ENCODE measurements at places on chromosomes 7 and 10.

DNA sequence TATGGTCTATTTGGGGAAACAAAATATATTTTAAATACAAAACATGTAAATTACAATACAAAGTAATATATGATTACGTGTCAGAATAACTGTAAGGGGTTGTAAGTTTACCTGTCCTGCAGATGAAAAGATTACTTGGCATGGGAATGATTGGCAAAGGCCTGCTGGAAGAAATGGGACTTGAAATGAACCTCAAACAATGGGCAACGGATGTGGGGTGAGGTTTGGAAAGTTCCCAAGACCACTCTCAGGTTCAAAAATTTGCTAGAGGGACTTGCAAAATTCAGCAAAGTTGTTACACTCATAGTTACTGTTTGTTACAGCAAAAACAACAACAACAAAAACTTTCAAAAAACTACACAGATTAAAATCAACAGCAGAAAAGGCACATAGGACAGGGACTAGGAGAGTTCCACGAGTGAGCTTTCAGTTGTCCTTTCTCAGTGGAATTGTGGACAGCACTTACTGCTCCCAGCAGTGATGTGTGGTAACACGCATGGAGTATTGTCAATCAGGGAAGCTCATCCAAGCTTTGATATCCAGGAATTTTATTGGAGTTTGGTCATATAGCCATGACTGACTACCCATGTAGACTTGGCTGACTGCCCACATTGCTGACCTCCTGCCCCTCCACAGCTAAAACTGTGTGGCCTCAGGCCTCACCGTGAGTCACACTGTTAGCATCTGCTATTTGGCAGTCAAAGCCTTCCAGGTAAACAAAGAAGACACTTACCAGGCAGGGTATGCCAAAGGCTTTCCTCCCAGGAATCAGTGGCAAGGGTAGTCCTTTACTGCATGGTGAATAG lies 43.8 kb downstream of the EXOC6 start:
- DNase-seq = no peak

GRCh38 chr7:27634671-27635493 lies 27.8 kb downstream of the HIBADH start:
- DNase-seq = no peak

- DNase-seq = no peak
Observed at GRCh38 chr7:31893365-31893764, 176.8 kb downstream of the PDE1C start.

- peak; percentile 50 for DNase-seq
Observed at GRCh38 chr10:100009793-100010676, at the start of gene DNMBP. TSS of gene DNMBP (minus strand) at chr10:100009947. CDS start at chr10:99972124, 37,823 bp downstream.

GRCh38 chr10:102815790-102816549 lies 21.2 kb downstream of the CYP17A1 start:
- no peak for DNase-seq

DNA sequence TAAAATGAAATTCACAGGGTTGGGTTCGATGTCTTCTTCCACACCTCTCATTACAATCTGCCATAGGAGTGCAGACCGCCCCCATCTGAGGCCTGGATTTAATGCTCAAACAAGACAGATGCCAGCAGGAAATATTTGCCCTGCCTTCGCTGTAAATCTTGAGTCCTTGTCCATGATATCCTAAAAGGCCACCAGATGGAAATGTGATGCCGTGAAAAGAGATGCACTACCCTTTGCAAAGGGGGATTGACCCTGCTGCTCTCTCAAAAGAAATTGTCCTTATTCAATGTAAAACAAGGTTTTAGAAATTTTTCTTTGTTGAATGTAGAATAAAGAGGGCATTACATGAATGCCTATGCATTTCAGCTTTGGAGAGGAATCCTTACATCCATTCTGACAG lies 37.5 kb downstream of the AGAP4 start:
- DNase-seq = no peak

- DNase-seq = no peak
Observed at GRCh38 chr10:114915294-114915693, 22.7 kb upstream of the TRUB1 start.

DNA sequence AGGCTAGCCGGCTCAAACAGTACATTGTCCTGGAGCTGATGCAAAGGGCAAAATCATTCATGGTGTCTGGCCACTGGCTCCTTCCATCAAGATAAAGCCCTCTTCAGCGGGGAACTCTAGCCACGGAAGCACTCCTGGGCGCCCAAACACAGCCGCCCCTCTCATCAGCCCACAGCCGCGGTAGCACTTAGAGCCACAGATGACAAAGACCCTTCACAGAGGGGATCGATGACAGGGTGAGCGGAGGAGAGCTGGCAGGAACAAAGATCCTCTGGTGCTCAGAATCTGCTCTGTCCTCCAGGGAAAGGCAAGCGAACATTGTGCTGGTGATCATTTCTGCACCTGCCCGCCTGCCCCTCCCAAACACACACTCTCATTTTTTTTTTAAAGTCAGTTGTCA lies 222.2 kb upstream of the NRP1 start:
- DNase-seq = no peak

DNA sequence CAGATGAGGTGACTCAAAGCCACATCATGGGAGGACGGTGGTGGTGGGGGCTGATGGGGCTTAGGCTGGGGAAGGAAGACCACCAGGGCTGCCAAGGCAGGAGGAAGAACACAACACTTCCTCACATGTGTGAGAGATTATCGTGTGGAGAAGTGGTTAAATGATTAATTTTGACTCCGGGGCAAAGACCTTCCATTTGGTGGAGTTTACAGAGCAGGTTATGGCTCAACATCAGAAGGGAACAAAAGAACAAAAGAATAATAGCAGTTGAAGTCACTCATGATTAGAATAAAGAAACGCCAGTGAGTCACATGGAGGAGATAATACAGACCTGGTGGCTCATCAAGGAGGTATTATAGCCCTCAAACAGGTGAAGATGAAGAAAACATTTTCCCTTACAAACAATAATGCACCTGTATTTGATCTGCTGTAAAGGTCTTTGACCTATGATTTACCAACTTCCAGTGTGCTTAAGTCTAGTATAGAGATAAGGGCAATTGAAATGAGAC lies 170.1 kb downstream of the PKD1L1 start:
- no peak for DNase-seq

DNA sequence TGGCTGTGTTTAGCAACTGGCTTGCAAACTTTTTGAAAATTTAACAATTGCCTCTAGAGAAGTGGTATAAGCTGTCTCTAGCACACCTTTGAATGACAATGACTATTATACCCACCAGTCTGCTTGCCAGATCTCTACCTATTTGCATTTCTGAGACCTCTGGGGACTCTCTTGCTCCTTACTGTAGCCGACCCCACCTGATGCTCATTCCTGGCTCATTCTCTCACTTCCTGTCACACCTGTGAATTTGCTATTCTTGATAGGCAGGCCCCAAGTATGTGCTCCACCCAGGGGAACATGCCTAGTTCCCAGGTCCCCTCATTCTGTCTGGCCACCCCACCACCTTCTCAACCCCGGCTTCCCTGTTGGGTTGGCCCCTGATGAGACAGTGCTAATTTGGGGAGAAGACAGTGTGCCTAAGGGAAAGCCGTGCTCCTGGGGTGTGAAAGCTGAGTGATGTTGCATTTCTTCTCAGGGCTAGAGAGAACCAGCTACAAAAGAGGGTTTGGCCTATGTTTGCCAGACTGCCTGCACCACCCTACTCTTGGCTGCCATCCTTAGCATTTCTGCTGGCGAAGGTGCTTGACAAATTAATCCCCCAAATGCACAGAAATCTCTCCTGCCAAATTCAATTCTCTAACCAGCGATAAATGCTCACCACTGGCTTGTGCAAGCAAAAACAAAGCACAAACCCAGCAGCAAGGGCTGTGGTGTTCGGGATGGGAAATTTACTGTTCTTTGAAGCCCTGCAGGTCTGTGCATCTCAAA lies 138.2 kb downstream of the RPS24 start:
- DNase-seq = no peak

DNA sequence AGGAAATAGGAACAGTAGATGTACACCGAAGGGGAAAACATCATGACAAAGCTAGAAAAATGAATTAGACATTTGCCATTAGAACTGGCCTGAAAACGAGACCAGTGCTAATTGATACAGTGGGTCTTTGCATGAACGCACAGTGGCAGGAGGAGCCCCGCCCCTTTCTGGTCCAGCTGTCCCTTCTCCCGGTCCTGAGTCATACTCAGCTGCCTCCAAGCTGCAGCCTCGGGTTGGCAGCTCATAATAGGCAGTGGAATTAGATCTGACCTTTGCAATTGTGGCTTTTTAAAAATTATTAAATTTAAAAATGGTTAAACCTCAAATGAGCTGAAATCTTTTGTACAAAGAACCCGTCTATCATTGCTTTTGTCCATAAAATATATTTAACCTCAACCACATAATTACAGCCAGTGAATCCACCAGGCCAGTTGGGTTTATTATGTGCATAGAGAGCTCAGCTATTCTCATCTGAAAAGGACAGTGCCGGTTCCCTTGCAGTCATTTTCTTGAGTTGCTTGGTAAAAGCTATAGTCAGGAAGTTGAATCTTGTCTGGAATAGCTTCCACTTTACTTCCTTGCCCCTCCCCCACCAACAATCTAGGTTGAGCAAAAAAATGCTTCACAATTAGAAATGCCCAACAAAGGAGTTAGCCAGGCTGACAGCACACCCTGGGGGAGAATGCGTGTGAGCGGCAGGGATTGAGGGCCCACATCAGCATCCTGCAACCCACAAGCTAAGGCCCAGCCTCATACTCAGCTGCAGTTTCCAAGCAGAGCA lies 147.1 kb downstream of the BUB3 start:
- DNase-seq = no peak

- DNase-seq = no peak
Observed at GRCh38 chr7:151126491-151127137, 40.3 kb downstream of the AGAP3 start.

DNA sequence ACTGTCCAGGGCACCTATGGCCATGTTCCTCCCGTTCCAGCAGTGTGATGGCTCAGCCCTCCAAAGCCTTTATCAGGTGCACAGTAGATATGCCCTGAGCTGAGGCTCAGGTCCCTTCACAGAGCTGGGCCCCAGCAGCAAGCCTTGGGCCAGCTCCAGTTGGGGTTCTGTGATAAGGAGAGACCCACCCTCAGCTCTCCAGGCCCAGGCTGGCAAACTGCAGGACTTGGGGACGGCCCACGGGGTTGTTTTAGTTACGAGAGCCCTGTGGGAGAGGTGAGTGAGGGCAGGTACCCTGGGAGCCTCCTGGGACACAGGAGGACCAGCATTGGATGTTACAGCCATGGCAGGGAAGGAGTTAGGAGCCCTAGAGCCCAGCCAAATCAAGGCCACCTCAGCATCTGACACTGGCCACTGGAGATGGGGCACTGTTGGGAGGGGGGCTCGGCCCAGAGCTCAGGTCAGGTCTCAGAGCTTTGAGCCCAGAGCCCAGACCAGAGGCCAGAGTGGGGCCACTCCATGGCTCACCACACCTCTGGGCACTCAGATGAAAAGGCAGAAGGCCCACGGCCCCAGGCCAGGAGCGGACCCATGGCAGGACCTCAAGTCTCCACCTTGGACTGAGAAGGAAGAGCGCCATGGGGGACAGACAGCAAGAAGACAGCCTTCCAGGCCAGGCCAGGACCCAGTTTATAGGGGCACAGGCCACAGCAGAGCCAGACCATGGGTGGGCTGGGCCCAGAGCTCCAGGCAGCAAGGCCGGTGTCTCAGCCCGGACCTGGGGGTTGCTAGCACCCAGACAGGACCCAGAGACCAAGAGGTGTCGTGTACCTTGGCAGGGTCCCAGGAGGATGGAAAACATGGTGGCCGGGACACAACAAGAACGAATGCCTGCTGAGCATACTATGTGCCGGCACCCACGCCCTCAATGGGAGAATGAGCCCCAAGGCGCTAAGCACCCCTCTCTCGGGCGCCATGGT lies 12.8 kb downstream of the GRID1 start:
- DNase-seq = no peak

GRCh38 chr10:126955396-126955795 lies 50.2 kb downstream of the DOCK1 start:
- DNase-seq = no peak

GRCh38 chr7:123533929-123534382 lies 439 bp downstream of the IQUB start:
- DNase-seq = no peak

DNA sequence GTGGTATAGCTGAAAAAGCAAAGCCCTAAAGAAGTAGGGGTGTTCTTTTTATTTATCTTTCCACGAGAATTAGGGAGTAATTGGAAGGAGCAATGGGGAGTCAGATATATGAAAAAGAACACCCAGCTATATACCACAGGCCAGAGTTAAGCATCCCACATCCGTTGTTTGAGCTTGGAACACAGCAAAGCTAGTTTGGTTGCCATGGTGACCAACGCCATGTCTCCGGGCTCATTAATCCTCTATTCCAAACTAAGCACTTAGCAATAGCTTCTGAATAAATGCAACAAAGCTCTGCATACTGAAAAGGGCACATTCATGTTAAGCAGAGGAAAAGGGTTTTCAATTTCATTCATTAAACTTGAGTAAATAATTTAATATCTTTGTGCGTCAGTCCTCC lies 23.5 kb downstream of the ASB4 start:
- DNase-seq = no peak

DNA sequence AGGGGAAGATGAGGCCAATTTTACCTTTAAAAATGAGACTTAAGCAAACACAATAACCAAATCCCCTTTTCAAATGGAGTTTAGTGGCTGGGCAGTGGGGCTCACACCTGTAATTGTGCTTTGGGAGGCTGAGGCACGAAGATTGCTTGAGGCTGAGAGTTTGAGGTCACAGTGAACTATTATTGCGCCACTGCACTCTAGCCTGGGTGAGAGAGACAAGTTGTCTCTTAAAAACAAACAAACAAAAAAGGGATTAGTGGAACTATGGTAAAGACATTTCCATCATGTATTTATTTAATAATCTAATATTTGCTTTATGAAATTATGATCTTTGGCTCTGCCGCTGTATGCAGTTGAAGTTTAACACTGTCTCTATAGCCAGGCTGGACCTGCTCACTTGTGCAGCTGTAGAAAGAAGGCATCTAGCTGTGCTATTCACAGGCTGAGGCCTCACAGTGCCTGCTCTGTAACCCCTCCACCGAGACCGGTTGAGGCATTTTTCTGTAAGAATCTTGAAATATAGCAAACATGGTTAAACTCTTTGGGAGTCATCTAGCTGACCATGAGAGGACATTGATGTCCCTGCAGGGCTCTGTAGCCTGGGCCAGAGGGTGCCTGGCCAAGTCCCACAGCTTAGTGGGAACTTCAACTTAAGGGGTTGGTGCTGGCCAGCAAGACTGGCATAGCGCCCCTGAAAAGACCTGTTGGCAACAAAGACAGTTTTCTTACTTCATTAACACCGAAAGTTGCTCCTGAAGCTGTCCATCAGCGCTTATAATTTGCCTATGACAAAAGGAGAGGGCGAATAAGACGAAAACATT lies 131.8 kb downstream of the BMPER start:
- DNase-seq = no peak

GRCh38 chr10:125734148-125734547 lies 14.6 kb downstream of the EDRF1 start:
- no peak for DNase-seq

GRCh38 chr10:6463366-6463765 lies 116.7 kb downstream of the PRKCQ start:
- no peak for DNase-seq

DNA sequence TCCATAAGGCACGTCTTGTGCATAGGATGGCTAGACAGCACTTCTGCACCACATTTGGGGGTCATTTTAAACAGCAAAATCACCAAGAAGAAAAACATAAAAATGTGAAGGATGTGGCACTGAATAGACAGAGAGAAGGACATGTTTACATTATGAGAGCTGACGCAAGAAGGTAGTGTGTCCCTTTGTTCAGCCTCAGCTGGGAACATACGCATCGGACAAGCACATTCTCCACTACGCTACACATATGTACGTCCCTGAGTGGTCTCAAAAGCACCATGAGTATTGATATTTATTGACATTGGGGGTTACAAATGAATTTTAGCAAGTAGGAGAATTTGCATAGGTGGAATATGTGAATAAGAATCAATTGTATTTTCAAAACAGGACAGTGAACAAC lies 20.2 kb downstream of the DDC start:
- DNase-seq = no peak
